GM12878 (cell line): ENCODE measurements at places on chromosomes 3 and 15. TPM values are rescaled to one million over a fixed set of nuclear protein-coding genes. Genes with fewer than 3 reads are reported as not detected.

DNA sequence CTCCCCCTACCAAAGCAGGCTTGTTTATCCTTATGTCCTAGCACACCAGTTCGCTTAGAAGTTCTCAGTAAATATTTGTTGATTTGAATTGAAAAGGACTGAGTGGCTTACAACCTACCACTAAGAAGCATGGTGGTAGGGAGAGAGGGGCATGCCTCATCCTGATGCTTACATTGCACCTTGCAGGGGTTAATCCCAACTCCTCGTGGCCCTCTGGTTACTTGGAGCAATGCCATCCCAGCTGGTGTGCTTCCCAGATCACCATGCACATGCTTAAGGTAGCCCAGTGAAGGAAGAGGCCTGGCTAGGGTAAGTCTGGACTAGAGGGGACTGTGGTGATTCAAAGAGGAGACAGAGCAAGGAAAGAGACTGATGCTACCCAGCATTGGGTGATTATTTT lies 253.3 kb downstream of the CLSTN2 start:
- H3K27me3 ChIP-seq, result no peaks in the 10 kb centered on the region
- no peak overlapping the region for H3K27ac ChIP-seq
- H3K4me3 ChIP-seq, result no peak overlapping the region
- DNase-seq, result no peak
- H3K36me3 ChIP-seq, result no peaks in the 10 kb centered on the region

The UACA gene
- 3.2 and 4.0 TPM in 2 replicates for total RNA-seq

- no peaks in the 10 kb centered on the region for H3K36me3 ChIP-seq
- DNase-seq, result no peak
- H3K4me1 ChIP-seq, result no peaks in the 10 kb centered on the region
- no peak overlapping the region for H3K27ac ChIP-seq
- H3K27me3 ChIP-seq, result no peaks in the 10 kb centered on the region
Observed at GRCh38 chr15:37490707-37491106, 390.4 kb upstream of the MEIS2 start.

The SH2D7 gene
- total RNA-seq, result 0.08 TPM in 1 of 2 replicates, not detected in the other

DNA sequence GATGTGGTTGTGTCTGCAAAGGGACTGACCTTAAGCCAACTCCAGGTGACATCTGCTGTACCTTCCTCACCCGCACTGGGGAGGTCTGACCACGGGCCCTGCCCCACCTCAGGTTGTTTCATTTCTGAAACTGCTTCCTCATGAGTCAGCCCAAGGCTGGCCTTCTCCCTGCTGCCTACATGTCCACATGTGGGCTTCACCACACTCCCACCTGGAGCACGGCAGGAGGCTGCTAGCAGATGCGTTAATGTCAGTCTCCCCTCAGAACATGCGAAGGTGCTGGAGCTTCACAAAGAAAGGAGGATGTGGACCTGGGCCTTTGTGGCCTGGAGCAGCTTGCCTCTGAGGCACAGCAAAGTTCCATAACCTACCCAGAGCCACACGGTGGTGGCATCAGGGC lies 69.4 kb upstream of the PLXNA1 start:
- DNase-seq, result no peak
- no peaks in the 10 kb centered on the region for H3K27me3 ChIP-seq
- no peaks in the 10 kb centered on the region for H3K36me3 ChIP-seq
- H3K4me1 ChIP-seq, result peaks cover 52% of the 10 kb centered on the region
- no peak overlapping the region for H3K4me3 ChIP-seq

DNA sequence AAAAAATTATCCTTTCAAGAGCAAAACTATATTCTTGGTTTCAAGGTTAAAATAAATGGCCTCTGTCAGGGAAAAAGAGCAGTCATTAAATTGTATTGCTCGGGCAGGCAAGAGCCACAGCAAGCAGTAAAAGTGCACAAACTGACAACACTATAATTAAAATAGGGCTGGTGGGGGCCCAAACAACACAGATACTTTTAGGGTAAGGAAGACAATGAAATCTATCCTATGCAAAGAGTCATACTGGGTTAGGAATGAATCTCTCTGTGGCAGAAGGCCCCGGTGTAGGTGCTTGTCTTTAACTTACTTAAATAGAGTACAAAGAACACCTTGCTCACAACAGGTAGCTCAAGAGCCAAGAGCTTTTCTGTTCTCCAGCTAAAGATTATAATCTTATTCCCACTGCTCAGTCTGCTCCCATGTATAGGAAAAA lies 94.7 kb downstream of the DLG1 start:
- no peaks in the 10 kb centered on the region for H3K36me3 ChIP-seq
- H3K27me3 ChIP-seq, result no peaks in the 10 kb centered on the region
- no peak overlapping the region for H3K4me3 ChIP-seq
- no peaks in the 10 kb centered on the region for H3K4me1 ChIP-seq

DNA sequence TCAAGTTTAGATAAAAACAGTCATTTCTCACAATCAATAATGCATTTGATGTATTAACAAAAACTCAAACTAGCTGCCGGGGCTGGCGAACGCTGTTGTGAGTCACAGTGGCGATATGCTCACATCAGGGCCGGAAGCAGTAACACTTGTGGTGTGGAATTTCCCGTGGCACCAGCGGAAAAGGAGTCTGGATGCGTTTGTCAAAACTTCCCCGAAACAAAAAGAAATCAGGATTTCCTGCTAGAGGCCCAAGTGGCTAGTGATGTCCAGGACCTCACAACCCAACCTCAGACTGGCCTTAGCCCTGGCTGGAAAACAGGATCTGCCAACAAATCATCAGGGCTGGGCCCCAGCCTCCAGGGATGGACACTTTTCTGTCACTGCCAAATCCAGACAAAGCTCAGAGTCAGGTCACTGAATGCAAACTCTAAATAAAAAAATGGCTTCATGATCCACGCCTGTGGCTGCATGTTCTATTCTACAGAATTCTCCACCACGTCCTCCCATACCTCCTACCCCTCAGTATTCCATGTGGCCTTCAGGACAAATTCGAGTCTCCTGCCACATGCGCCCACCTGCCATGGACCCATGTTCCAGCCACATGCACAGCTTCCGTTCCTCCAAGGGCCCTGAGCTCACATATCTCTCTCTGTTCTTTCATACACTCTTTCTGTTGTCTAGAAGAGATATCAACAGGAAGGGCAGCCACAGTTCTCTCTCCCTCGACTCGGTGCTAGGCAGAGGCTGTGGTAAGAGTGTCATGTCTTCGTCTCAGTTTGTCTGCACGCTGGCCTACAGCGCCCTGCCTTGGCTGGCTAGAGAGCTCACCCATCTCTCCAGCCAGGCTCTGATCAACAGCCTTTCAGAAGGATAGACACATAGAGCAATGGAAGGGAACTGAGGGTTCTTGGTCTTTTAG lies 35.4 kb downstream of the EHD4 start:
- peak overlapping the region; percentile 45 for H3K27ac ChIP-seq
- H3K27me3 ChIP-seq, result no peaks in the 10 kb centered on the region
- no peak overlapping the region for H3K4me3 ChIP-seq
- peaks cover 14% of the 10 kb centered on the region for H3K36me3 ChIP-seq

DNA sequence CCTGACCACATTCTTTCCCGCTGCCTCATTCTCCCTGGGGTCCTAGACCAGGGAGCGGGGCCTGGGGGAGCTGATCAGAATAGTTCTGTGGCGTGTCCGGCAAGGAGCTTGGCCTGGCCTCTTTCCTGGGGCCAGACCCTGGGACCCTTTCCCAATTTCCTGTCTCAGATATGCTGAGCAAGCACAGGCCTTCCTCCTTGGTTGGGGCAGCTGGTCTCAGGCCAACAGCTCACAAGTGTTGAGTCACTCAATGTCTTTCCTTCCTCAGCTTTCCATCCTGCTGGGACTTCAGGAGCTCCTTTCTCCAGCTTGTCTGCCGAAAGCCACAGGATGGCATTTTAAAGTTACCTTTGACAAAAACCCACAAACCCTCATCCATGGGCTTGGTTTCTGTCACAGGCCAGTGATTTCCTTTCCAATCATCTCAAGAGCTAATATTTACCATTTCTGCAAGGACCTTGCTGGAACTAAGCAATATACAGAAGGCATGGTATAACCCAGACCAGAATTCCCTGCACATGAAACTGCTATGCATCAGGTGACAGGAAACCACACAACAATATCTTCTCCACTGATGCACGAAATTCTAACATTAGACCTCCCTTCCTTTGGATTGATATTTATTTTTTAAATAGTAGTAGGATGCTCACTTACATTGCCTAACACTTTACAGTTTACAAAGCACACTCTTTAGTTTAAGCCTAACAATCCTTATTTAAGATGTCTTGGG lies 19.5 kb upstream of the TIMP4 start:
- DNase-seq, result no peak
- H3K4me3 ChIP-seq, result no peak overlapping the region
- H3K4me1 ChIP-seq, result no peaks in the 10 kb centered on the region; the same call in 1 of the 2 replicates
- H3K27me3 ChIP-seq, result no peaks in the 10 kb centered on the region

The FBXO40 gene
- total RNA-seq, result not detected in 2 replicates

GRCh38 chr3:138060792-138061191 lies 50.8 kb downstream of the CLDN18 start:
- H3K4me3 ChIP-seq, result 0 out of 2 replicates have a peak overlapping the region, but pooled peaks have one; percentile 0
- no peaks in the 10 kb centered on the region for H3K27me3 ChIP-seq
- no peaks in the 10 kb centered on the region for H3K36me3 ChIP-seq
- H3K4me1 ChIP-seq, result peaks cover 16% of the 10 kb centered on the region

- H3K27ac ChIP-seq, result no peak overlapping the region
- no peaks in the 10 kb centered on the region for H3K27me3 ChIP-seq
- H3K4me1 ChIP-seq, result peaks cover 13% of the 10 kb centered on the region
- no peaks in the 10 kb centered on the region for H3K36me3 ChIP-seq
Observed at GRCh38 chr3:109071350-109072142, 46.4 kb downstream of the MORC1 start.

The EPHB3 gene
- 0.13 TPM in 1 of 2 replicates, not detected in the other for total RNA-seq

DNA sequence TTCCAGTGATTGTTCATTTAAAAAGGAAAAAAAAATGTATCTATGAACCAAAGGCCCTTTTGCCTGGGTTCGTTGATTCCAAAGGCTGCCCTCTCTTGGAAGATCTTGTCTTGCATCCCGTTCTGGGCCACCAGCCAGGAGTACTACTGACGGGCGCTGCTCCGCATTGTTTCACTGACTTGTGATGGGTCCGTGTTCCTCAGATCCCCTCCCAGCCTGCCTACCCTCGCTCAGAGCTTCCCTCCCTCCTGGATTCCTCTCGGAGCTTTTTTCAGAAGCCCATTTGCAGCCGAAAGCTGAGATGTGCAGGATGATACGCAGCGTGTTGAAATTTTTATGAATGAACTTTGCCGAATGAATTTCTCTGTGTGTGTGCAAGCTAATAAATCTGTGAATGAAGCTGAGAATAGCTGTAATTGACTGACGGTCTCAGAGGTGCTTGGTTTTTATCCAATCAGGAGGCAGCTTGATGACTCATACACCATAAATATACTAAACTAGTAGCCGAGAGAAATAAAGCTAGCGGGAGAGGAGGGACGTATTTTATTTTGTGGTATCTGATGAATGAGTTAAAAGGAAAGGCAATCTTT lies at the start of gene SHC4:
Gene SHC4 (minus strand): TSS at position 396 of the 590 bp plus-strand sequence. CDS start 904 bp downstream, outside the sequence.
- H3K36me3 ChIP-seq, result no peaks in the 10 kb centered on the region
- no peak within 1 kb of the TSS for H3K27ac ChIP-seq
- DNase-seq, result no peak
- peaks cover 11% of the 10 kb centered on the region for H3K27me3 ChIP-seq
- no peaks in the 10 kb centered on the region; the same call in 1 of the 2 replicates for H3K4me1 ChIP-seq

The SKOR1 gene
- 0.35 and 0.36 TPM in 2 replicates for total RNA-seq

The SH3BP5 gene
- 60.5 and 64.6 TPM in 2 replicates for total RNA-seq

DNA sequence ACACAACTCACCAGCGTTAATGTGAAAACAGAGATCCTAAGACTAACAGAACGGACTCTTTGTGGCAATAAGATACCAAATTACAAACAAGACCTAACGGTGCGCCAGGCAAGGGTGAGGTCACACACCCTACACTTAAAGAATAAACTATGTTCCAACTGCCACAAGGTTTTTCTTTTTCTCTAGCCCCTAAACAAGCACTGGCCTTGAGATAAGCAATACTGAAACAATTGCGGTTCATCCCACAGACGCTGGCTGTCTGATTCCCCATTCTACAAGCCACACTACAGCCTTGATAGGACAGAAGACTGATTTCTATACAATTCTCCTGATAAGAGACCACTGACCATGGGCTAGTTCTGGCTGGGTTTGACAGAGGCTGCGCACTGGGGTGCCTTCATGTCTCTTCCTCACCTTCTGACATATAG lies 20.5 kb upstream of the LIMD1 start:
- H3K27ac ChIP-seq, result no peak overlapping the region
- H3K36me3 ChIP-seq, result no peaks in the 10 kb centered on the region
- peaks cover 1% of the 10 kb centered on the region; the same call in 1 of the 2 replicates for H3K4me1 ChIP-seq
- DNase-seq, result no peak
